ENCODE measurements at places on chromosomes 6 and 20.

- no peak for DNase-seq
Measured at GRCh38 chr6:29477923-29478450, 9.8 kb downstream of the MAS1L start.

- no peak for DNase-seq
Measured at GRCh38 chr20:45343532-45344167, 4.6 kb downstream of the SDC4 start.

DNA sequence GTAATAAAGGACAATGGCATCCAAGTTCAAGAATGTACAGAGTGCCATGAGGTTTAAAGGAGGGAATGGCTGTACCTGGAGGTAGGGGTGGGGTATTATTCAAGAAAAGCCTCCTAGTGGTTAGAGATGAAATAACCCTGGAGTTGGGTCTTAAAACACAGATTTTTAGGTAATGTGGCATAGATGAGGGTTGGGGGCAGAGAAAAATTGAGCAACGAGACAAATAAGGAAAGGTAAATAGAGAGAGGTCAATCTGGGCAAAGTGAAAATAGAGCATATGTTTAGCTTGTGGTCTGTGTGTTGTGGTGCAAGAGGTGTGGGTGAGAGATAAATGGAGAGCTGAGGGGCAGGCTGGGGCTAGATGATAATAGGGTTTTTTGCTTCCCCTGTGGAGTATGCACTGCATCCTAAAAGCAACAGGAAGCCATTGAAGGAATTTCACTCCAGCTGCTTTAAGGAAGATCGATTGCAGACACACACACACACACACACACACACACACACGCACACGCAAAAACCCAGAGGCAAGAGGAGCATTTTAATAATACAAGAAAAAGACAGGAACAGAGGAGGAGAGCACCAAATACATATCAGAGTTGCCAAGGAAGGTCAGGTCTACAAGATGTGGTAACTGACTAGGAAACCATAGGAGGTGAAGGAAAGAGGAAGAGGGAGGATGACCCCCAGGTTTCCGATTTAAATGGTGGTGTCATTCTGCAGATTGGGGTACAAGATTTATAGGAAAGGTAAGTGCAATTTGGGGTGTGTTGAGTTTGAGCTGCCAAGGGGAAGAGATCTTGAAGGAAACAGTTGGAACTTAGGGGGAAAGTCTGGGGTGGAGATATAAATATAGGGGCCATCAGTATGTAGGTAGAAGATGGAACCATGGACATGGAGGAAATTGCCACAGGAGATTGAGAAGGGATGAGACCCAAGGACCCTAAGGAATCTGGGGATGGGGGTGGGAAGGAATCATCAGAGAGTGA lies 31.3 kb upstream of the ADGRF1 start:
- no peak for DNase-seq

GRCh38 chr6:21591446-21591845 lies 2.1 kb upstream of the SOX4 start:
- DNase-seq: no peak

- peak; percentile 67 for DNase-seq
Measured at GRCh38 chr6:140480852-140481251, 1106.4 kb upstream of the CITED2 start.

DNA sequence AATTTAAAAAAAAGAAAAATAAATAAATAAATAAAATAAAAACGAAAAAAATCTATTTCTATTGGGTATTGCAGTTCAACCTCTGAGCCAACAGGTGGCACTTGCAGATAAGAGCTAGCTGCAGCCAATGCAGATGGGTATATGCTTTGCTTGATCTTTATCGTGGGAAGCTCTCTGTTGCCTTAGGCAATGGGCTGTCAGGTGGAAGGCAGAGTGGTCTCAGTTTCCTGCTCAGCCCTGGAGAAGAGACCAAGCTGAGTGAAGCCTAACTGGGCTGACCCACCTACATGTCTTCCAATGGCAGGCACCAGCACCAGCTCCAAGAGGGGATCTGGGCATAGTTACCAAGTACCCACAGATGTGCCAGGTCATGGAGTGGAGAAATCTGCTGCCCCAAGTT lies 95.0 kb downstream of the AK9 start:
- no peak for DNase-seq

DNA sequence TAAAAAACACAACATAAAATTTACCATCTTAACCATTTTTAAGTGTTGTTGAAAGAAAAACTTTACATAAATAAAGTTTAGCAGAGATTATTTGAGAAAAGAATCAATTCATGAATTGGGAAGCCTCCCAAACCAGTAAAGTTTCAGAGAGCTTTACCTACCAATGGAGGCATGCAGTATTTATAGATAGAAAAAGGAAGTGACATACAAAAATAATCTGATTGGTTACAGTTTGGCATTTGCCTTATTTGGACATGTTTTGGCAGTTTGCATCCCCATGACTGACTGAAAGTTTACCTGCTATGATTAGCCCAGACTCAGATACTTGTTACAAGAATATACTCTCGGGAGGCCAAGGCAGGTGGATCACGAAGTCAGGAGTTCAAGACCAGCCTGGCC lies 3.7 kb upstream of the CMTR1 start:
- DNase-seq: no peak

Data from hindlimb muscle (tissue), 1 donor.